ENCODE measurements at places on chromosomes 4 and X. TPM values are rescaled to one million over a fixed set of nuclear protein-coding genes. Genes with fewer than 3 reads are reported as not detected.

The BST1 gene
- 6.0 TPM for total RNA-seq

- DNase-seq = no peak
These were observed 186.1 kb upstream of the CASK start for GRCh38 chrX:42109428-42109827.

GRCh38 chrX:10769195-10769594, 148.8 kb upstream of the MID1 start:
- DNase-seq = no peak

DNA sequence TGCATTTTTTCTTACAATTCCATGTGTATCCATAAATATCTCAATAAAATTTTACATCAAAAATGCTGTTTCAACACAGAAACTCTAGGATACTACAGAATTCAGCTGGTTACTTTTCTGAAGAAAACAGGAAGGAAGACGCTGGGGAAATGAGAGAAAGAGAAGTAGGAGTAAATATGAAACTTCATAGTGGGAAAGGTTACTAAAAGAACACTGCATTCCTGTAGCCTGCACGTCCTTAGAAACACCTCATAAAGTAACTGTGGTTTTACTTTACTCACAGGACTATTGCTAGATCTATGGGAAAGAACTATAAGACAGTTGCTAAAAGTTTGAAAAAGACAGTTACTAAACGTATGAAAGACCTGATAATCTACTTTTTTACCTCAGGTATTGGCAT, 23.1 kb downstream of the ATP11C start:
- DNase-seq = no peak

- DNase-seq = peak; percentile 24
These were observed 645 bp downstream of the APLN start for GRCh38 chrX:129653971-129654651.

The KCTD8 gene
- not detected for total RNA-seq

DNA sequence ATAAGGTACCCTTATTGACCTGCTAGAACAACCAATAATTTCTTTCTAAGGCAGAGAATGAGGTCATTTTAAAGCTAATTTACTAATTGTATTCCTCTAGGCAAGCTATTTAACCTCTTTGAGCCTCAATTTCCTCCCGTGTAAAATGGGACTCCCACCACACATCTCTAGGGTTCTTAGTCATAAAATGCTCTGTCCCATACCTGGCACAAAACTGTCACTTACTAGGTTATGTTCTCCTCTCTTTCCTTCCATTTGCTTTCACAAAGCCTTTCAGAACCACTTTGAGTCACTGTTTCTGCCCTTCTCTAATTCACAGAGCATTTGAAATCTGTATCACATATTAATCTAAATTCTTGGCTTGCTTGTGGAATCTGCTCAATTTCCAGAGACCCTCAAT, 2.4 kb upstream of the GPR82 start:
- DNase-seq = no peak

The TEX13B gene
- total RNA-seq = not detected

GRCh38 chr4:83213640-83214039, 71.0 kb downstream of the COQ2 start:
- DNase-seq = no peak

DNA sequence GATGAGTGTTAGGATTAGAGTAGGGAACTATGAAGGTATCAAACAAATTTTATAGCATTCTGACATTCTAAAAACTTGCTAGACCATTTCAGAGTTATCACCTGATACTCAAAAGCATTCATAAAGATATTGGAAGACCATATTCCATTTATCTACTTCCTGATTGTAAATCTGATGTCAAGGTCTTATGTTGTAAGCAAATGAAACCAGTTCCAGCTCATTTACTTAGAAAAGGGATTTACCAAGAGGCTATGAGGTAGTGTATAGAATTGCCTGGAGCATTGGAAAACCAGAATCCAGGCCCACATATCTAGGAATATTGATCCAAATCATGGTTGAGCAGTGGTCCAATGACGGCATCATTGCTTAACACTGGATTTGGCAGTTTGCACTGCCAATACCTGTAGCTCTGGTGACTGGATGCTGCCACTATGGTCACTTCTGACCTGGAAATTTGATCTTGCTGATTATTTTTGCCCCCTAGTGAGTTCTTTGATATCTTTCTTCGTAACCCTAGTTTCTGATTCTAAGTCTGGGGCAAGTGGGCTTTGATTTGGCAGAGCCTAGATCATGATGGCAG, 25.4 kb downstream of the ARFIP1 start:
- no peak for DNase-seq

DNA sequence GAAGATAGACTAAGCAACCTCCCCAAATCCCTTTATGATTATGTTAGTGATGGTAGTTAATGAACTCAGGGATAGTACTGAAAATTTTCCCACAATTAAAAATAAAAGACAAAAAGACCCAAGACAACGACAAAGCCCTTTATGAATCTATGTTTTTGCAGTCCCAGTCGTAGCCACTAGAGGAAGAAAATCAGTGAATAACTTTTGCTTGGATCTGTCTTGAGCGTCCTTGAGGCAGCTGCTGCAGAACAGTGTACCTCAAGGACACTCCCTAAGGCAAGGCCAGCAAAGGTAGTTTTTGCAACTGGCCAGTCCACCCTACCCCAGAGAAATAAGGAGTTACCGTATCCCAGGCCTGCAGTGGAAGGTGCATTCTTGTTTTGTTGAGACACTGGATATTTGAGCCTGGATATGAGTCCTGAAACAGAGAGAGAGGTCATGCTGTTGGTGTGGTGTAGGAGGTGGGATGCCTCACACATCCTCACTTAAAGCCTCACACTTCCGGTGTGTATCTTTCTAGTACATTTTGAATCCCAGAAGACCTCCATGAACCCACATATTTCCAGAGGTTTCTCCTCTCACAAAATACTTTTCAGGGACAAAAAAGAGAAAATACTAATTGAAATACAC, 8.7 kb upstream of the TIMM8A start:
- DNase-seq = no peak

GRCh38 chrX:77788050-77788449, 2.0 kb upstream of the ATRX start:
- DNase-seq = peak; percentile 28

DNA sequence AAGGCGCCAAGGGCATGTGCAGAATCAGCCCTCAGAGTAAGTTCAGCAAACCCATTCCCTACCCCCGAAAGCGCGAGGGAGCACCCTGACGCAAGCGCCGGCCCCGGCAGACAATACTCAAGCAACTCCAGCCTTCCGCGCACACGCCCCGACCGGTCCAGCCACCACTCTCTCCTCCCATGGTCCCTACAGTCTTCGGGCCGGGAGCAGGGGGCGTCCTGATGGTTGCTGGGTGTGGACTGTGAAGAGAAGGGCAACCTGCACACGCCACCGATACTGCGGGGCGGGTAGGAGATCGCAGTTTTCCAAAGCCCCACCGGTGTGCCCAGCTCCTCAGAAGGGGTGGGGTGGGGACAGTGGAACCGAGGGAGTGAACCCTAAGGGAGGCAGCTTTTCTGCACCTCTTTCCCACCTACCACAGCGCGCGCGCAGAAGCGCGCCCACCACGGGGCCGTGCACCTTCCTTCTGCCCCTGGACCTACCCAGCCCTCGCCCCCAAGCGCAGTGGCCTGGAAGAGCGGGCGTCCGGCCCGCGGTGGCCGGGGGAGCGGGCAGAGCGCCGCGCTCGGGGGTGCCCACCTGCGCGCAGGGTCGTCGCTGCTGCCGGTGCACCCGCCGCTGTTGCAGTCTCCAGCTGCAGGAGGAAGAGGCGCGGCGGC, 650.2 kb upstream of the DIPK2B start:
- peak; percentile 36 for DNase-seq

GRCh38 chrX:31893525-31893924, 821.7 kb upstream of the FTHL17 start:
- DNase-seq = no peak

DNA sequence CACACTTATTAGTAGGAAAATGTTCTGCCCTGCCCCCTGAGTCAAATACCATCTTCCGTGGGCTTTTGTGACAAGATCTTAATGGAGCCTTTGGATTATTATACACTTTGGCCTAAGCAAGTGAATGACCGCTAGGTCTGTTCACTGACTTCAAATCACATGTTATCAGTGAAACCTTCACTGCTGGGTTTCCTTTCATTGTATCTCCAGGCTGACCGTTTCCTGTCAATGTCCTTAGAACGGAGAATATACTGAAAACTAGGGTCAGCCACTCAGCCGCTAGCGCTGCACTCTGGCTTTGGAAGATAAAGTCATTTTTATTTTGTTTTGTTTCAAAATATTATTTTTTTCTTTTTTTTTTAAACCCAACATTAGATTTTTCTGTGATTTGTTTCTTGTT, 107.0 kb upstream of the TLL1 start:
- no peak for DNase-seq

GRCh38 chr4:184823014-184823413, 2.8 kb downstream of the ACSL1 start:
- no peak for DNase-seq

DNA sequence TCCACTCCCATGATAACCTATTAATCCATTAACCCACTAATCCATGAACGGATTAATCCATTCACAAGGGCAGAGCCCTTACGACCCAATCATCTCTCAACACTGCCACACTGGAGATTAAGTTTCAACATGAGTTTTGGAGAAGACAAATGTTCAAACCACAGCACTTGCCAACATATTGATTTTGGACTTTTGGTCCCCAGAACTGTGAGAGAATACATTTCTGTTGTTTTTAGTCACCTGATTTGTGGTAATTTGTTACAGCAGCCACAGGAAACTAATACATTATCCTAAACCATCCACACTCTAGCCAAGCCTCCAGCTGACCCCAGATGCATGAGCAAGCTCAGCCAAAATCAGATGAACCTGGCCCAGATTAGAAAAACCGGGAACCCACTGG, 22.4 kb downstream of the SEC24D start:
- DNase-seq = no peak

DNA sequence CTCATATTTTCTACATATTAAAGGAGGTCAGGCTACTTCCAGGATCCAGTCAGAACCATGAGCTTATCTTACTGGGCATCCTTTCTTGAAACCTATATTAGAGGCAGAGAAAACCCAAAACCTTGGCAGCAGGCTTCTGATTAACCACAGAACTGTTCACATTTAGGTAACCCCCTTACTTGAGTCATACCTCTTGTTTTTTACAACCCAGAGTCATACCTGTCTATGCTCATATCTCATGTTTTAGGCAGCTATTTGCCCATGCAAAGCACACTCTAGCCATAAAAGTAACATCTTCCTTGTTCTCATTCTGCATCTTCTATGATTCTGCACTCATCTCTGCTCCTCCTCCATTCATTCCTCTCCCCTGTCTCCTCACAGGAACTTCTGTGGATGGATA, 138.0 kb upstream of the SMIM31 start:
- DNase-seq = no peak

DNA sequence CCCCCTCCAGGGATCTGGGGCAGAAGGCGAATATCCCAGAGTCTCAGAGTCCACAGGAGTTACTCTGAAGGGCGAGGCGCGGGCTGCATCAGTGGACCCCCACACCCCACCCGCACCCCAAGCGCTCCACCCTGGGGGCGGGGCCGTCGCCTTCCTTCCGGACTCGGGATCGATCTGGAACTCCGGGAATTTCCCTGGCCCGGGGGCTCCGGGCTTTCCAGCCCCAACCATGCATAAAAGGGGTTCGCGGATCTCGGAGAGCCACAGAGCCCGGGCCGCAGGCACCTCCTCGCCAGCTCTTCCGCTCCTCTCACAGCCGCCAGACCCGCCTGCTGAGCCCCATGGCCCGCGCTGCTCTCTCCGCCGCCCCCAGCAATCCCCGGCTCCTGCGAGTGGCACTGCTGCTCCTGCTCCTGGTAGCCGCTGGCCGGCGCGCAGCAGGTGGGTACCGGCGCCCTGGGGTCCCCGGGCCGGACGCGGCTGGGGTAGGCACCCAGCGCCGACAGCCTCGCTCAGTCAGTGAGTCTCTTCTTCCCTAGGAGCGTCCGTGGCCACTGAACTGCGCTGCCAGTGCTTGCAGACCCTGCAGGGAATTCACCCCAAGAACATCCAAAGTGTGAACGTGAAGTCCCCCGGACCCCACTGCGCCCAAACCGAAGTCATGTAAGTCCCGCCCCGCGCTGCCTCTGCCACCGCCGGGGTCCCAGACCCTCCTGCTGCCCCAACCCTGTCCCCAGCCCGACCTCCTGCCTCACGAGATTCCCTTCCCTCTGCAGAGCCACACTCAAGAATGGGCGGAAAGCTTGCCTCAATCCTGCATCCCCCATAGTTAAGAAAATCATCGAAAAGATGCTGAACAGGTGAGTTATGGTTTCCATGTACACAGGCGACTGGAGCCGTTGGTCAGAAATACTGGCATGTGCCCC, at the start of gene CXCL1:
TSS of gene CXCL1 (plus strand) at position 264 of the 926 bp plus-strand sequence. CDS start at position 342, 78 bp downstream.
- peak; percentile 88 for DNase-seq

- DNase-seq = no peak
These were observed 158.1 kb upstream of the TENM3 start for GRCh38 chr4:182085051-182085480.

- DNase-seq = no peak
These were observed 2.4 kb downstream of the PCDH7 start for GRCh38 chr4:30722359-30723200.

The OPN1MW gene
- not detected for total RNA-seq
